ENCODE measurements at places on chromosomes 12 and 14.

DNA sequence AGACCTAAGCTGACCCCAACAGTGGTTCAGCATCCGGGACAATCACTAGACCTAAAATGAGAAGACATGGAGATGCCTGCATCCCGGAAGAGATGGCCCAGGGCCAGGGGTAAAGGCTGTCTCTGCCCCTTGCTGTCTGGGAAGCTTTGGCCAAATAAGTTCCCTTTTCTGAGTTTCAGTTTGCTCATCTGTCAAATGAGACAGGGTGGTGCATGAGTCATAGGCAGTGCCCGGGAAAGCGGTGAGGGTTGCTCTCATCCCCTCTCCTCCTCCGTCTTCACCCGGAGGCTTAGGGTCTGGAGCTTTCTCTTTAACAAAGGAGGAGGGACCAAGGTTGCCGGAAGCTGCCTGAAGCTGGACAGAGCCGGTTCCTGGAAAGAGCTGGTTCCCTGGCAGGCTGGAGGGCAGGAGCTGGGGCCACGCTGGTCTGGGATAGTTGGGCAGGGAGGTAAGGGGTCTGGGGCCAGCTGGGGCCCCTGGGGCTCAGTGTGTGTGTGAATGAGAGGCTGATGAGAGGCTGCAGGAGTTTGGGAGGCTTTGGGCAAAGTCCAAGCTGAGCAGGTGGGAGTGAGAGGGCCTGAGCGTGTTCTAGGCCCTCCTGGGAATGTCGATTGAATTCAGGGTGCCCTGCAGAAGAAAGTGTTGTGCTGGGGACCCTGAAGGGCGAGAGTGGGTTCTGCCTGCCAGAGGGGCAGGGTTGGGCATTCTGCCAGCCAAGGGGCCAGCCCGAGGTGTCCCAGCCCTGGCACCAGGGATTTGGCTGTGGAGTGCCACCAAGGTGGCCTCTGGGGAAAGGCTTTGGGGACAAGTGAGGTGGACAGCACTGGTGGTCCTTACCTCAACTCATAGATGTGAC is at the start of gene SDSL:
Gene SDSL, plus strand, starts transcription at position 351 of the 856 bp plus-strand sequence. CDS start 5,603 bp downstream, outside the sequence.
- no peak for DNase-seq

DNA sequence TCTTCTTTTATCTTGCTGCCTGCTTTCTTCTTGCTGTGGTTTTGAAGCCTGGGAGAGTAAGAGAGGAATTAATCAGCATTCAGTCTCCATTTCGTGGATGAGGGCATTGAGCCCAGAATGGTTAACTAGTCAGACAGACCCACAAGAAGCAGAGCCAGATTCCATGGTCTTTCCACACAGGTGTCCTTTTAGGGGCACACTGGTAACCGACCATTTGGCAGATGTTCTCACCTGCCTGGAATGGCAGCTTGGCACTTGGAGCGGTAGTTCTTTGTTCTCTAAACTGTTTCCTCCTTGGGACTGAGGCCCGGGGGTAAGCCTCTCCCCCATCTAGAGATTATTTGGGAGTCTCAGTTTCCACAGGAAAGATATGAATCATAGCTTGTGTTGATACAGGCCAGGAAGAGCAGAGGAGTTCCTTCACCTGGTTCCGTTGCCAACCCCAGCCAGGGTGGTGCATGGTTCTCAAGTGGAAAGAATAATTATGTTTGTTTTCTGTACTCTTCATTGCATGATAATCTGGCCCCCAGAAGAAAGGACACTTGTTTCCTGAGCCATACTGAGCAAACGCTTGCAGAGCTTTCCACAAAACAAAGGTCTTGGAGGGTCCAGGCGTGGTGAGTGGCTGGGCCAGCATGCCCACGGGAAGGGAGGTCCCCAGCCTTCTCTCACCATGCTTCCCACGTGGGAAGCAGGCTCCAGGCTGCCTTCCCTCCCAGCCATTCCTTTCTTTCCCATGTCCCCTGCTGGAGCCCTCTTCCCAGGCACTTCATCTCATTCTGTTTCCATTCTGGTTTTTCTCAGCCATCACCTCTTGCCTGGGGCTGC is 2.0 kb upstream of the KRT75 start:
- peak; percentile 6 for DNase-seq

DNA sequence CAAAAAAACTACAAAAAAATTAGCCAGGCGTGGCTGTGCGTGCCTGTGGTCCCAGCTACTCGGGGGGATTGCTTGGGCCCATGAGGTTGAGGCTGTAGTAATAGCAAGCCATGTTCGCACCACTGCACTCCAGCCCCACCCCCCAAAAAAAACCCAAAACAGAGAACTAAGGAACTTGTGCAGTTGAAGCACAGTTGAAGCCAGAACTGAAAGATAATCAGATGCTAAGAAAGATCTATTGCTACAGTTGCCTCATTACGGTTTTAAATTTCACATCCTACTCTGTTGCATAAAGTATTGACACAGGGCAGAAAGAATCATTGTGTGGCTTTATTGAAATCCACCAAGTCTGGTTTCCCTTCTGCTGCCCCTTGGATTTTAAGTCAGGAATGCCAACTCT is 3.8 kb downstream of the CS start:
- no peak for DNase-seq

DNA sequence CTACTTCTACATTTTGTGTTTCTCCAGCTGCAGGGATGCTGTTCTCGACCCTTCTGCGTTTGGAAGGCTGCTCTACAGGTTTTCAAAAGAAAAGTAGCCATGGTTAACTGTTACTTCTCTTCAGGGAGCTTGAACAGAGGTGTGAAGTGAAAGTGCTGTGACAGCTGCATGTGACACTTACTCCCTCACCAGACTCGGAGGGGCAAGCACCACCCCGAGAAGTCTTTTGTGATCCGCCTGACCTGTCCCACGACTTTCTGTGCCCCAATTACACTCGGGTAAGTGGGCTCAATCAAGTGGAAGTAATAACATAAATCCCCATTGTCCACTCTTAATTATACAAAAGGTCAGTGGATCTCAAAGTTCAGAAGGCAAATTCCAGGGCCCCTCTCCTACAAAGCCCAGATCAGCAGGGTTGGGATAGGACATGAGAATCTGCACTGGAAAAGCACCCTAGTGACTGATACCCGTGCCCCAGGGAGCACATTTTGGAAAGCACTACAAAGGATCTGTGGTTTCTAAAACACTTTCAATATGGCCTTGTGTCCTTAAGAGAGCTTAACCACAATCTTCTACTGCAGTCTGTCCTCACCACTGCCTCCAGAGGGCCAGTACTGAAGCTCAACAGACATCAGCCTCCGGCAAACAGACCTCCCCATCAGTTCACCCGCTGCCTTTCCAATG is 11.5 kb downstream of the FICD start:
- no peak for DNase-seq

- peak; percentile 58 for DNase-seq
These were observed 19.7 kb downstream of the ASPG start for GRCh38 chr14:104105071-104105821.
